ENCODE measurements at places on chromosomes 2 and 18.
A peak's percentile ranks its signal among the peaks of the same experiment; 100 is the strongest.

DNA sequence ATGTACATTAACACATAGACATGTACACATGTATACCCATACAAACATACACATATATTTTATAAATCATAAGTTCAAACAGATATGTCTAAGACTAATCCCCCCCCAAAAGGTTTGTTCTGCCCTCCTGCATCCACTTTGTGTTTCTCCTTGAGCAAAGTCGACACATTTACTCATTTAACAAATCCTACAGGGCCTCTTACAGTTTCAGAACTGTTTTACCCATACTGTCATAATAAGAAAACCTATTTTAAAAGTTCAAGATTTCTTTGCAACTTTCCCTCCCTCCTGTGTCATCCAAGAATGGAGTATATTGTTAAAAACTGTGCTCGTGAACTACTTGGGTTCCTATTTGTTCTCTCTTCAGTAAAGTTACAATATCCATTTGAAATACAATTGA lies 166.7 kb downstream of the L3MBTL4 start:
- no peak for DNase-seq

GRCh38 chr2:148303161-148303560 lies 282.3 kb downstream of the MBD5 start:
- DNase-seq = no peak

- DNase-seq = peak; percentile 82
These were observed 774 bp downstream of the MSH6 start for GRCh38 chr2:47783486-47784351.

DNA sequence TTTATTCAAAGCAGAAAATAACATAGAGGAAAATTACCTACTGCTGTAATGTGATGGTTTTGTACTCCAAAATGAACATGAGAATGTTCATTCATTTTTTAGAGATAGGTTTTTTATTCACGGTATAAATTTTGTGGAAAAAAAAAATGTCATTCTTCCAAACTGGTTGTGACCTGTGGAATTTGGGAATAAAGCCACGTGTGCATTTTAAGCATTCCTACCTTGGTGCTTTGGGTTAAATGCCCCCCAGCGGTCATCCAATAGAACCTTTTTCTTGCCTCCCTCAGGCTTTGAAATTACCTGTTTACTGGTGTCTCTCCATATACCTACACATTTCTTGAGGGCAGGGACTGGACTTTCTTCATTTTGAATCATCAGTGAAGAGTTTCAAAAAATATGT lies 740.7 kb downstream of the DPP10 start:
- DNase-seq = no peak

- no peak for DNase-seq
These were observed 366.9 kb downstream of the OSR1 start for GRCh38 chr2:18991177-18992168.

GRCh38 chr2:227767830-227768229 lies 22.1 kb downstream of the SCYGR8 start:
- no peak for DNase-seq

- DNase-seq = no peak
These were observed 22.2 kb downstream of the PIK3C3 start for GRCh38 chr18:41977233-41977632.

Data from hematopoietic multipotent progenitor cell treated with erythropoietin and hydrocortisone succinate and interleukin-3 and kit ligand, for 6 days (in vitro differentiated cells).